Activated CD4-positive, alpha-beta T cell treated with anti-CD3 and anti-CD28 coated beads, Interleukin-2, amount 50 U/mL, for 48 hours (primary cell): ENCODE measurements at places on chromosomes 16 and 17.

GRCh38 chr17:2406903-2407790 is 6.3 kb upstream of the MNT start:
- DNase-seq = peak; percentile 39

DNA sequence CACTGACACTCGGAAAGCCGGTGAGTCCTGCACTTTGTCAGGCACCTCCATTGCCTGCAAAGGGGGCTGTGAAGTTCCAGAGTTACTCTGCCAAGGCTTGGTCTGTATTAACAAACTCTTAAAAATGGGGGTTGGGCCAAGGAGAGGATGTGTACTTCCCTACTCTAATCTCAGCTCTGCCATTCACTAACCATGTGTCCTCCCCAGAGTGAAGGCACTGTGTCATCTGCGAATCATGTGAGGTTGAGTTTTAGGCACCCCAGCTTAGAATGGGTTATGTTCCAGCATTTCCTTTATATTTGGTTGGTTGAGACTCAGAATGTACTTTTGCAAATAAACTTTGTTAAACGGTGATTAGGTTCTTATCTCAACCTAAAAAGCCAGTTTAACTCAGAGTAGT is 24.9 kb downstream of the ERCC4 start:
- DNase-seq = no peak

- DNase-seq = no peak
Measured at GRCh38 chr16:60485872-60486489, 1550.3 kb downstream of the CDH8 start.

DNA sequence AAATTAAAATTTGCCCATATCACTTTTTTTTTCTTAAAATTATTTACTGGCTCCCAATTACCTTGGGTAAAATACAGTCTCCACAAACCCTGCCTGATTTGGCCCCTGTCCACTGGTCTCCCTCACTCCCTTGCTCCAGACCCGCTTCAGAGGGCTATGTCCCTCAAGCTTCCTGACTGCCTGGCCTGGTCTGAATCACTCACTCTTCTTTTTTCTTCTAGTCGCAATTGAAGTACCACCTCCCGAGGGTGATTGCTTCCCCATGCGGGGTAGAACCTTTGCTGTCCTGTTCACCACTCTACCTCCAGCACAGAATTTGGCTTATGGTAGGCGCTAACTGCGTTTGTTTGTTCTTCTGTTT is 598 bp upstream of the PGAP3 start:
- no peak for DNase-seq

DNA sequence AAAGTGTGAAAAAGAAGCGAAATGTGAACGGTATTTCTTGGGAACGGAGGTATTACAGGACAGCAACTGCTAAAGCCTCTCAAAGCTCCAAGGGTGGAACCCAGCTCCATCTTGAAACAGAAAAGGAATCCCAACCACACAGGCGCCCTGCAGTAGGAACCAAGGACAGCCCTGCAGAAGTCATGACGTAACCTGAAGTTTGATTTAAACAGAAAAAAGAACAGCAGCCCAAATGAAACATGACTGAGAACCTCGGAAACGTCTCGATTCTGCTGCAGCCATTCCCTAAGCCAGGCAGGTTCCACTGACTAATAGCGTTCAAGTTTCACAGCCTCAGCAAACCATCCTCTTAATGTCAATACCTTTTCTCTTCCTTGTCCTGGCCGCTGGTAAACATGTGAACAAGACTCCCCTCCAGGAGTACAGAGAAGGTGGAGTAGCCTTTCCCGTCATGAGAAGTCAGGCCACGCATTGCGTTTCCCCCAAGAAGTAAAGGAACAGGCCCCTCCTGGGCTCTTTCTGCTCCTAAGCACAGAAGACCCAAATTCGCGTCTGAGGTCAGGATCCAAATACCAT is 20.1 kb downstream of the SIAH1 start:
- DNase-seq = no peak

GRCh38 chr16:50696126-50696525 is 2.7 kb downstream of the NOD2 start:
- DNase-seq = no peak

DNA sequence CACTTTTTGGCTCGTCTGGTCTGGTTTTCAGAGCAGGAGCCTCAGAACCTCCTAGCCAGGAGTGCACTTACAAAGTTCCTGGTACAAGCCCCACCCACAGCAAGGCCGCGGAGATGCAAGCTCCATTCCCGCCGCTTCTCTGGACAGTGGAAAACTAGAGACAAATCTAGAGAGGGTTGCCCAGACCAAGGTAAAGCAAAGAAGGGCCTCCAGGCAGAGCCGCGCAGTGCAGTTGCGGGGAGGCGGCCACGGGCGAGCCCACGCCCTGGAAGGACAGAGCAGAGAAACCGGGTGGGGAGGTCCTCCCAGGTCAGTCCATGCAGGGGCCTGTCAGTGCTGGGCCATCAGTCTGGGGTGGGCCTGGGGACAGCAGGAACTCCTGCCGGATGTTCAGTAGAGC is 11.0 kb upstream of the OSGIN1 start:
- no peak for DNase-seq

DNA sequence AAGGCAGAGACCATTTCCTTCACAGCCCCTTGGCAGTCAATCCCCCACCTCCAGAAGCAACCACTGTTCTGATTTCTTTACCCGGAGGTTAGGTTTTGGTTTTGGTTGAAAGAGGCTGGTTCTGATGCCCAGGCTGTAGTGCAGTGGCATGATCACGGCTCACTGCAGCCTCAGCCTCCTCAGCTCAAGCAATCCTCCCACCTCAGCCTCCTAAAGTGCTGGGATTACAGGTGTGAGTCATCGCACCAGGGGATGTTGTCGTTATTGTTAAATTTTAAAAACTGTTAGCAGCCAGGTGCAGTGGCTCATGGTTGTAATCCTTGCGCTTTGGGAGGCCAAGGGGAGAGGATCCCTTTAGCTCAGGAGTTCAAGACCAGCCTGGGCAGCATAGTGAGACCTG is 3.0 kb upstream of the CTRB2 start:
- DNase-seq = no peak

GRCh38 chr17:55598495-55598894 is 87.2 kb upstream of the SMIM36 start:
- no peak for DNase-seq

GRCh38 chr17:19238167-19238505 is 970 bp downstream of the EPN2 start:
- peak; percentile 14 for DNase-seq

- DNase-seq = peak; percentile 5
Measured at GRCh38 chr17:79874329-79874981, 35.2 kb upstream of the CBX4 start.

GRCh38 chr16:2429771-2430663 is 770 bp downstream of the CCNF start:
- DNase-seq = no peak

DNA sequence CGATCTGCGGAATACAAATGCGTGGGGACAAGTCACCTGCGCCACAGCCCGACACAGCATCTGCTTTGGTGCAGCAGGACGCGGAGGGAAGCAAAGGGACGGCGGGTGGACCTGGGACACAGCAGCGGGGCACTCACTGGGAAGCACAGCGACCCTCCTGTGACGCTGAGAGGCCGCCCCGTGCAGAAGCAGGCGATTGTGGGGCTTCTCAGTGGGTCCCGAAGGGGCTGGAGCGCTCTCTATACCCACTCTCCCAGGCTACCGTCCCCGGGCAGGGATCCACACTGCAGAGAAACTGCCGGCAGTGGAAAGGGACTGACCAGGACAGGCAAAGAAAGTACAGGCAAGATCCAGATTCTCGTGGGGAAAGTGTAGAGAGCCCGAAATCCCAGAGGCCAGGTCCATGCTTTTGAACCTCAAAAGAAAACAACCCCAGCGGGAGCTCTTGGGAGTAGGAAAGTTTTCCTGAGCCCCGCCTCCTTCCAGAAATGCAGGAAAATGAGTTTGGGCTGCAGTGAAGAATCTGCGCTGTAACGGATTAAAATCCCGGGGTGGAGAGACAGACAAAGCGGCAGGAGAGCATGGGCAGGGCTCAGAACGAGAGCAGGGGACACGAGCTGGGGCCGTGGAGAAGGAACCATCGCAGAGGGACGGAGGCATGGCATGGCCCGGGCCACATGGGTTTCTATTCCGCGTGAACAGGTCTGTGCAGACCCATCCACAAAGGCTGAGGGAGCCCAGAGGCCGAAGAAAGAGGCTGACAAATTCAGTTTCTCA is 12.7 kb downstream of the COX4I1 start:
- DNase-seq = no peak

DNA sequence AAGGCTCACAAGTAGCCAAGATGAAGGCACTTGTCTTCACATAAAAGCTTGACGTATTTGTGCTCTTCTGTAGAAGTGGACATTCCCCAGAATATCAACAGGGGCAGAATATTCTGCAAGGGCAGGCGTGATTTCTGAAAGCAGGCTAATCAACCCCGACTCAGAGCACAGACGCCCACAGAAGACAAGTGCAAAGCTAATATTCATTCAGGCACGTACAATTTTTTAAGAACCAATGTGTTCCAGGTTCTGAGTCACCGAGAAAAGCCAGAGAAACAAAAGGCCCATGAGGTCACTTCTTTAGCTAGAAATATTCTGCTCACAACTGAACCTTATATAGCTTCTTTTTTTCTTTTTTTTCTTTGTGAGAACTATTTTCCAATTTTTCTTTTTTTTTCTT is 121.6 kb downstream of the DNAH9 start:
- no peak for DNase-seq

DNA sequence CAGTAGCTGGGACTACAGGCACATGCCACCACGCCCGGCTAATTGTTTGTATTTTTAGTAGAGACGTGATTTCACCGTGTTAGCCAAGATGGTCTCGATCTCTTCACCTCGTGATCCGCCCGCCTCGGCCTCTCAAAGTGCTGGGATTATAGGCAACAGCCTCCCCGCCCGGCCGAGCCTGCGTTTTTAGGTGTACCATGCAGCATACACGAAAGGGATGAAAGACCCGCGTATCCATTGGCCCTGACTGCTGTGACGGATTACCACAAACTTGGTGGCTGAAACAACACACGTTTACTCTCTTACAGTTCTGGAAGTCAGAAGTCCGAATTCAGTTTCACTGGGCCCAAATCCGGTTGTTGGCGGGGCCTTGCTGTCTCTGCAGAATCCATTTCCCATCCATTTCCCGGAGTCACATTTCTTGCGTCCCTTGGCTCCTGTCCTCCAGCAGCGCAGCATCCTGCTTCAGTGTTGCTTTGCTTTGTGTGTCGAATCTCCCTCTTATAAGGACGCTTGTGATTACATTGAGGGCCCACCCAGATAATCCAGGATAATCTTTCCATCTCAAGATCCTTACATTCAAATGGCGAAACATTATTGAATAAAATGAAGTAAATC is 8.3 kb upstream of the GUCY2D start:
- no peak for DNase-seq

GRCh38 chr17:58318627-58319172 is 9.9 kb downstream of the TSPOAP1 start:
- DNase-seq = no peak

GRCh38 chr17:31842195-31843069 is 16.6 kb downstream of the COPRS start:
- DNase-seq = peak; percentile 71

DNA sequence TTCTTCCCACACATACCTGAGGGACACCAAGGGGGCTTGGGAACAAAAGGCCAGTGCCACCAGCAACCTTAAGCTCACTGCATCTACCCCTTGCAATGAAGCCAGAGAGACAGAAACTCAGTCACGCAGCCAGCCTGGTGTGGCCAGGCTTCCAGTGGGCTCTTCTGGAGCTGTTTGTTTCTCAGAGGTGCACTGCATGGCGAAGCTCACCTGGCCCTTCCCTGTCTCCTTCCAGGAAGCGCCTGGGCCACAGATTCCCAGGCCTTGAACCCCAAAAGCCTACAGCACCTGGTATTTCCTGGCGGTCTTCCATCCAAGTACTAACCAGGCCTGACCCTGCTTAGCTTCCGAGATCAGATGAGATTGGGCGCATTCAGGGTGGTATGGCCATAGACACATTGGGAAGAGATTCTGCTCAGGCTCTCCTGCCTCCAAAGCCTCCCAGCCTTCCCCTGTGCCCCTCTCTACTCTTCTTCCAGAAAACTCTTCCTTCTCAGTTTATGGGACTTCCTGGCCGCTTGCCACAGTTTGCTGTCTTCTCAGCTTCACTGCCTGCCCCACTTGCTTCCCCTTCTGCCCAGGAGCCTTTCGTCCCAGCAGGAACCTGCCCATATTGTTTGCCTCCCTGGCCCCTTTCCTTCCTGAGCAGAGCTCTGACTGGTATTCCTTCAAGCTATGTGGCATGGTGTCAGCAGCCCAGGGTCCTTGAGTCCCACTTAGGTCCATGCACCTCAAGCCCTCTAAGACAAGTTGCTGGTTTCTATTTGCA is 1.6 kb downstream of the CISD3 start:
- DNase-seq = no peak

DNA sequence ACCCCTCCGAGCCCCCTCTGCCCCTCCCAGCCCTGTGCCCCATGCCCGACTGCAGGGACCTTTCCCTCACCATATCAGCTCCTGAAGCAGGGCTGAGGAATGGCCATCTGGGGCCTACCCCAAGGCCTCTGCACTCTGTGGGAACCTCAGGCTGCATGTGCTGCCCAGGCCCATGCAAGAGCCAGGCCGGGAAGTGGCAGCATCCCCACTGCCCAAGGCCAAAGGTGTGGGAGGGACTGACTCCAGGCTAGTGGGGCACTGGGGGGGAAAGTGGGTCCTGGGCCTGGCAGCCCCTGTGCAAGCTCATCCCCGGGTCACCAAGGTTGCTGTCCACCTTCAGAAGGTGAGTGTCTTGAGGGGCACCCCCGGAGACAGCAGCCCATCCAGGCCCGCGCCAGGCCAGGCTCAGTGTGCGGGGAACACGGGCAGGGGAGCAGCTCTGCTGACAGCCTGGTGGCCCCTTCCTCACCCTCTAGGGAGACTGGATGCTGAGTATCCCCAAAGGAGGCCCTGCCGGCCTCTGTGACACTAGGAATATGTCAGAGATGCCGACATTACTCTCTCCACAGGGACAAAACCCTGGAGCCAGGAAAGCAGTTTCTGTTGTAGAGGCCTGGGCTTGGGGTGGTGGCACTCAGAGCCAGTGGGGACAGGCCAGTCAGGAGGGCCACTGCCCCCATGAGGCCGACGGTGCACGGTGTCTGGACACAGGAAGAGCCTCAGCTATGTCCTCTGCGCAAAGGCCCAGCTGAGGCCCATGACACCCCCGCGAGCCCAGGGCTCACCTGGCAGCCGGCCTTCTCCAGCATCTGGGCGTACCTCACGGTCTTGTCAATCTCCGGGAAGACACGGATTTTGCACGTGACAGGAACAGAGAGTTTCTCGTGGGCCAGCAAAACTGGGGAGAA is 3.3 kb downstream of the DUS1L start:
- no peak for DNase-seq

DNA sequence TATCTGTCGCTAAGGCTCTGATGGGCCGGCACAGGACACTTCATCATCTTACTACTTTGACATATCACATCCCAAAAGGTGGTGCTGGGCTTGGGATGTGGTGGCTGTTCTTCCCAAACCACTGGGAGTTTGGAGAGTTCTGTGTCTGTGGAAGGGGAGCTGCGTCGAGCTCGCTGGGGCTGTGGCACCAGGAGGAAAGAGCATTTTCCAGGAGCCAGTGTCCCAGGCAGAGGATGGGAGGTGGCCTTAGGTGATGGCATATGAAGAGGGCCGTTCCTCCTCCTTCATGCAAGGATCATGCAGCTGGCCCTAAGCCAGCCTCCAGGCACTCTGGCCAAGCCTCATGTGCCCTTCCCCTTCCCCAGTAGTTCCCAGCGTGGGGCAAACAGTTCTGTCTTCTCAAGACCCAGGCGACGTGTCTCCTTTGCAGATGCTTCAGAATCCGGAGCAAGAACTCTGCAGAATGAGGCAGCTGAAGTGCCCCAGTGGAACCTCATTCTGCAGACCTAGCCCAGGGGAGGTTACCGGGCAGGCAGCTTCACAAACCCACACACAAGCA is 89.4 kb upstream of the TNRC6C start:
- no peak for DNase-seq
